ENCODE measurements at places on chromosomes 3 and 15.

- DNase-seq, result peak; percentile 24
Measured at GRCh38 chr15:31439328-31439727, 112.7 kb downstream of the KLF13 start.

DNA sequence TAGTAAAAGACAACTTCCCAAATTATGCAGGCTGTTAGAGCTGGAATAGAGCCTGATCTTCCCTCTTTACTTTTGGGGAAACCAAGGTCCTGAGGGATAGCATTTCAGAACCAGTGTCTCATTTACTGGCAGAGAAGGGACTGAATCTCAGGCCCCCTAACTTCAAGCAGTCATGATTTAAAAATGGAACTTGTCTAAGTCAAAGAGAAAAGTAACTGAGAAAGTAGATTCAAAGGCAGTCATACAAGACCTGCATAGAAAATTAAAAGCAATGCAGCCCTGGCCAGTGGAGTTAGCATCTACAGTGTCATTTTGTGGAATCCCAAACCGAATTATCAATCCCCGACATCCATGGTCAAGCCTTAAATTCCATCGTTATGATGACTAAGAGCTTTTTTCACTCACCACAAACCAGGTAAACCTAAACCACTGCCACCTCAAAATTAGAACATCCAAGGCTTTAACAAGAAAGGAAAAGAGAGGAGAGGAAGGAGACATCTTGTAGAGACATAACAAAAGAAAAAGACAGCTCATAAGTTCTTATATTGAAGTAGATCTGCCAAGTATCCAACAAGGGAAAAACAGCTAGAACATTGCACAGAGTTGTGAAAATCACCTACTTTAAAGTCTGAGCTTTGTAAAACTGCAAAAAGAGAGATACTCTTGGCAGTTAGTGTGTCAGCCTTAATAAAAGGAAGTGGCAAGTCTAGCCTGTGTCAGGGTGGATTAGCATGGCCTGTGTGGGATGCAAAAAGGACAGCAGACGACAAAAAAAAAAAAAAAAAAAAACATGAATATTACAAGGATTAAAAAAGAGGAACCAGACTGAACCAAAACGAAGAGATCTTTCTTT lies 54.1 kb upstream of the CCR2 start:
- no peak for DNase-seq

GRCh38 chr3:43489930-43490329 lies 131.9 kb downstream of the ANO10 start:
- DNase-seq, result no peak

DNA sequence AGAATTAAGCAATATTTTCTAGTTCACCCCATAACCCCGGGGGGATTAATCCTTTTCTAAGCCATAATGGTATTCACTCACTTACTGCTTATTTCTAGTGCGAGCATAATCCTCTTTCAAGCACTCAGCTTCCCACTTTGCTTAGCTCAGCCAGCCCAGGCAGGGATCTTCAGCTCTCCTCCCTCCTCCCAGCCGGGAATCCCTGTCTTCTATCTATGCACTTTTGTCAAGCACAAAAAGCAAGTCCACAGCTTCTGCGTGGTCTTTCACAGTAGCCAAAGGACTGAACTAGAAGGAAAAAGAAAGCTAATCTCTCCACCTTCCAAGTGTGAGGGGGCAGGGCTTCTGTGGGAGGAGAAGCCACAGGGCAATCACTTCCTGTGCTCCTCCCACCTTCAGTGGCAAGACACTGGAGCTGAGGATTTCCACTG lies 62.8 kb downstream of the PEX5L start:
- no peak for DNase-seq

- DNase-seq, result no peak
Measured at GRCh38 chr3:169170456-169170855, 493.1 kb downstream of the MECOM start.

Data from stimulated activated CD4-positive, alpha-beta T cell treated with anti-CD3 and anti-CD28 coated beads, Interleukin-4, amount 100 ng/mL, for 1 hour (primary cell).